A172 (cell line): ENCODE measurements at places on chromosomes 5 and 9. TPM values are rescaled to one million over a fixed set of nuclear protein-coding genes. Genes with fewer than 3 reads are reported as not detected.

- DNase-seq = no peak
Observed at GRCh38 chr5:85512896-85513295, 1104.8 kb upstream of the COX7C start.

DNA sequence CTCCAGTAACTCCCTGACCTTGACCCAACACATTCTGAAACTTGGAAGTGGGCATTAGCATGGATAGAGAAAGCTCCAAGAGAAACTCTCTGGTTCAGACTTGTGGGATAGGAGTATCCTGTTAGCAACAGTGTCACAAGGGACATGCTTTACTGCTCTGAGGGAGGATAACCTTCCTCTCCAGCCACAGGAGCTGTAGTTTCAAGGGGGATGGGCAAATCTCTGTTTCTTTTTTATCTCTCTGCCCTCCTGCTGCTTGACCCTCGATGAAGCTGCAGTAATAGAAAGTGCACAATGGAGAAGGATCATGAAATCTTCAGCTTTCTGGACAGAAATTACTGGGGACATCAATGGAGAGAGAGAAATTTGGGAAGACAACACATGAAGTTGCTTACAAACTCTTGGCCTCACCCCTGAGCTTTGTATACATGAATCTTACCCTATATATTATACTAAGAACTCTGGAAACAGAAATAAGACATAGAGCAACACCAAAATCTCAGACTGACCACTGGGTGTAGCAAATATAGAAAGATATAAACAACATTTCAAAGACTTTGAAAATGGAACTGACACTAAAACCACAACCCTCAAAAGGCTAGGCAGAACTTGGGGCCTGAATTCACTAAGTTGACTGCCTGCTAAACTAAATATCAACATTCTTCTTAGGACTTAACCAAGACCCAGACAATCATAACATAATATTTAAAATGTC is 471.0 kb upstream of the MEF2C start:
- no peak for DNase-seq

DNA sequence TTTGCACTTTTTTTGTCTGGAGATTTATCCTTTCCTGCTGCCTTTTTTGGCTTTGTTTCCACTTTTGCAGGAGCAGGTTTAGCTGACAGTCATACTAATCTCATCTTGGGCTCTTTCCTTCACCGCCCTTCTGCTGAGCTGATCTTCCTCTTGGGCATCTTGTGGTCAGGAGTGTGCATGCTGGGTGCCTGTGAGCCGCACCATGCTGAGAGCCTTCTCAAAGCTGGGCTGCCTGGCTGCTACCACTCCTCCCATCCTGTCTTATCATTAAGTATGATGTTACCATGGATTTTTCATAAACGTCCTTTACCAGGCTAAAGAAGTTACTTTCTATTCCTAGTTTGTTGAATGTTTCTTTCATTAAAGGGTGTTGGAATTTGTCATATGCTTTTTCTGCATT is 49.5 kb upstream of the MCCC2 start:
- peak; percentile 69 for DNase-seq

- DNase-seq = peak; percentile 53
Observed at GRCh38 chr5:15203376-15203775, 296.6 kb upstream of the FBXL7 start.

- no peak for DNase-seq
Observed at GRCh38 chr5:12623408-12623807, 719.2 kb upstream of the CTNND2 start.

DNA sequence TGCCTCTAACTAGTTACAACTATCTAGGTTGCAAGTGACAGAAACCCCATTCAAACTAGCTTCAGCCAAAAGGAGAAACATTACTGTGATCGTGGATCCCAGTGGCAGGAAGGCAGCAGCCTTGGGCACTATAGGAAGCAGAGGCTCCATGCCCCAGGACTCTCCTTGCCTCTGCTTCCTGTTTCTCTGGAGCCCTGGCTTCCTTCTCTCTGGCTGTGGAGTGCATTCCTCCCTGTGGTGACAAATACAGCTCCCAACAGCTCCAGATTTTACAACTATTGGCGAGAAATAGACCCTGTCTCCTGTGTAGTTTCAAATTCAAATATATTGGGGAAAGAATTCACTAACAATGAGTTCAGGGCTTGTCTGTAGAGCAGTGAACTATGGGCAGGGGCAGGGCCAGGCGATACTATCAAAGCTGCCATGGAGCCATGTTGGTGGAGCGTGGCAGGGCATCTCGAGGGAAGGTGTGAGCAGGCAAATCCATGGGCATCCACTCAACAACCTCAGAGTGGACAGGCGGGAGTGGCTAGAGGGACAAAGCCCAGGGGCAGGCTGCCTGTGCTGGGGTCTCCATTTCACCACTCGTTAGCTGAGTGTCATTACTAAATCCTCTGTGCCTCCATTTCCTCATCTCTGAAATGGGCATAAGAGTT is 189.5 kb downstream of the ERCC6L2 start:
- no peak for DNase-seq

- DNase-seq = peak; percentile 67
Observed at GRCh38 chr9:69822116-69822750, 1.6 kb downstream of the CFAP95 start.

- no peak for DNase-seq
Observed at GRCh38 chr5:57317341-57317740, 143.5 kb downstream of the GPBP1 start.

DNA sequence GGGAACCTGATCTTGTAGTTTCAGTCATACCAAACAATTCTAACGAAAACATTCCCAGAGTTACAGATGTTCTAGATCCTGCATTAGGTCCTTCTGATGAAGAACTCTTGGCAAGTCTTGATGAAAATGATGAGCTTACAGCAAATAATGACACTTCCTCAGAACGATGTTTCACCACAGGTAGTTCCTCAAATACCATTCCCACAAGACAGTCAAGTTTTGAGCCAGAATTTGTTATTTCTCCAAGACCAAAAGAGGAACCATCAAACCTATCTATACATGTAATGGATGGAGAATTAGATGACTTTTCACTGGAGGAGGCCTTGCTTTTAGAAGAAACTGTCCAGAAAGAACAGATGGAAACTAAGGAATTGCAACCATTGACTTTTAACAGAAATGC is 21.0 kb downstream of the RMI1 start:
- no peak for DNase-seq

DNA sequence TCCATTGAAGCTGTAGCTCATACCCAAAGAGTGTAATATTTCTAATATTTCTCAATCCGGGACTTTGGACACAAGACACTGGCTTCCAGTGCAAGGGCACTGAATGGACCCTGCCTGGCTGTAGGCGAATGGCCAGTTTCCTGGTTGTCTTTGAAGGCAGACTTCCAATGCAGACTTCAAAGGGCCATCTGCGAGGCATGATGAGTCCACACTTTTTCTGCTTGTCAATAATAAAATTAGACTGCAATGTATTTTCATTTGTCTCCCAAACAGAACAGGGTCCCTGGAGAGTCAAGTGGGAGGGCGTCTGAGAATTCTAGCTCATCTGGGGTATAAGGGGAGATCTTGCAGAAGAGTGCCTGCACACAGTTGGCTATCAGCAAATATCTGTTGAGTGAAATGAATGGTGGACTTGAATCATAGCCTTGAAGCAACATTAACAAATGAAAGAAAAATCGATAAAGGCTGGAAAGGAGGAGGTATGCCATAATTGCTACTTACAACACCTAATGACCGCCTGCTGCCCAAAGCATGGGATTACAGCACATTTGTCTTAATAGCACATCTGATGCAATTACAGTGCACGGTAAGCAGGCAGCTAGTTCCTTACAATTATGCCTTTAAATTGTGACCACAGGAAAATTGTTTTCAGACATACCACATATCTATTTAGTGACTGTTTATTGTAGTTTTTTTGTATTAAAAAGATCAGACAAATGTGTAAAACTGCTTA is 137.5 kb downstream of the ARHGEF28 start:
- no peak for DNase-seq

- DNase-seq = no peak
Observed at GRCh38 chr5:35035271-35035670, 12.5 kb downstream of the AGXT2 start.

GRCh38 chr9:127835991-127836516 is 18.4 kb downstream of the ENG start:
- no peak for DNase-seq

DNA sequence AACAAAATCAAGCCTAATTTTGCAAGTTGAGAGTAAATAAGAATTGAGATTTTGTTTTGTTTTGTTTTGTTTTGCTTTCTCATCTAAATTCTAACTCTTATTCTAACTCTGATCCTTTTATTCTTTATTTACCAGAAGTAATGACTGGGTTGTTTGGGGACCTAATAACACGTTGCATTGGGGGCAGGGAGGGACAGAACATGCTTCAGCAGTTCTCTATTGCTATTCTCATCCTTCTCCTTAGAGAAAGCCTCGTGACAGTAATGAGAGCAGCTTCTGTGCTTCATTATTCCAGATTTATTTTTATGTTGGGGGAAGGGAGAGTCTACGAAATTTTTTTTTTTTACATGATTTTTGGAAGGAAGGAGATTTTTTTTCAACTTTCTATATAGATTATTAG is 21.1 kb downstream of the CPEB4 start:
- no peak for DNase-seq

CCL28 gene
- not detected in 2 replicates for total RNA-seq

SPINK6 gene
- 0.89 and 2.4 TPM in 2 replicates for total RNA-seq

SPINK7 gene
- not detected in 2 replicates for total RNA-seq

GRIN1 gene
- not detected in 2 replicates for total RNA-seq

TTC1 gene
- 167 and 180 TPM in 2 replicates for total RNA-seq
